Left lobe of liver (tissue), 2 donors: ENCODE measurements at places on chromosomes 2 and 18.

- DNase-seq: no peak
Measured at GRCh38 chr2:37590119-37590571, 81.3 kb downstream of the CDC42EP3 start.

DNA sequence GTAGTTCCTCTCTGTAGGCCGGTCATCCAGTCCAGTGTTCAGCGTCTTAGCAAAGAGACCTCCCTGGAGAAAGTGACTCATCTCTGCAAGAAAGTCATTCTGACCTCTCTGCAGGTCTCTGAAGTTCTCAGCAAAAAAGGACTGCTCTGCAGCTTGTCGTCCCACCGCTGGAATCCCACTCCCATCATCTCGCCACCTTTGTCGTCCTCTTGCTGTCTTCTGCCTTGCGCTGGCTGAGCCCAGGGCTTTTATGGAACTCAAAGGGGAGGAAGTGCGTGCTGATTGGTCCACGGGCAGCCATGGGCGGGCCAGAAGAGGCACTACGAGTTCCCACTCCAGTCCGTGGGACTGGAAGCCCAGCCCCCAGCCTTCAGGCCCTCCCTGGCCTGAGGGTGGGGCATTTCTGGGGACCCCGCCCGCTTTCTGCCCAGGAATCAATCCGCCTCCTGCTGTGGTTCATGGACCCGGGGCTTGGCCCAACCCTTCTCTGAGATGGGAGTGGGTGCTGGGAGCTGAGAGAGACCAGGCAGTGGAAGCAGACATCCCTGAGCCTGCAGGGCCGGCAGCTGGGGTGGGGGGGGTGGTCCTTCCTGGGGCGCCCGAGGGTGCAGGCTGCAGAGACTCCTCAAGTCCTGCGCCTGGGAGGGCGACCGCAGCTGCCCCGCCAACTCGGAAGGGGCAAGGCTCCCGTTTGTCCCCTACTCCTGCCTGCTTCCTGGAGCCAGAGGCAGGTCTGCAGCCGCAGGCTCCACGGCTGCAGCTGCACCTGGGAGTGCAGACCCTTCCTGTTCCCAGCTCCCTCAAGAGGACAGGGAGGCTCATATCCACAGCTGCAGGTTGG, 660.7 kb upstream of the RAB6C start:
- DNase-seq: no peak

DNA sequence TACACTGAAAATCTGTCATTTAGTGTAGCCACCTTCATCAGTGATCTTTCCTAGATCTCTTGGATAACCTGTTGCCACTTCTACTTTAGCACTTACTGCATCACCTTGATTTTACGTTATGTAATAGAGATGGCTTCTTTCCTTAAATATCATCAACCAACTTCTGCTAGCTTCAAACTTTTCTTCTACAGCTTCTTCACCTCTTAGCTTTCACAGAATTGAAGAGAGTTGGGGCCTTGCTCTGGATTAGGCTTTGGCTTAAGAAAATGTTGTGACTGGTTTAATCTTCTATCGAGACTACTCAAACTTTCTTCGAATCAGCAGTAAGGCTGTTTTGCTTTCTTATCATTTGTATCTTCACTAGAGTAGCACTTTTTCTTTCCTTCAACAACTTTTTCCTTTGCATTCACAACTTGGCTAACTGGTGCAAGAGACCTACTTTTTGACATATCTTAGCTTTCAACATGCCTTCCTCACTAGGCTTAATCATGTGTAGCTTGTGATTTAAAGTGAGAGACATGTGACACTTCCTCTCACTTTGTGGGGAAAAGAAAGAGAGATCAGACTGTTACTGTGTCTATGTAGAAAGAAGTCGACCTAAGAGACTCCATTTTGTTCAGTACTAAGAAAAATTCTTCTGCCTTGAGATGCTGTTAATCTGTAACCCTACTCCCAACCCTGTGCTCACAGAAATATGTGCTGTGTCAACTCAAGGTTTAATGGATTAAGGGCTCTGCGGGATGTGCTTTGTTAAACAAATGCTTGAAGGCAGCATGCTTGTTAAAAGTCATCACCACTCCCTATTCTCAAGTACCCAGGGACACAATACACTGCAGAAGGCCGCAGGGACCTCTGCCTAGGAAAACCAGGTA, 99.6 kb downstream of the ATL2 start:
- DNase-seq: no peak

- DNase-seq: no peak
Measured at GRCh38 chr2:16026816-16027501, 86.6 kb downstream of the MYCN start.

DNA sequence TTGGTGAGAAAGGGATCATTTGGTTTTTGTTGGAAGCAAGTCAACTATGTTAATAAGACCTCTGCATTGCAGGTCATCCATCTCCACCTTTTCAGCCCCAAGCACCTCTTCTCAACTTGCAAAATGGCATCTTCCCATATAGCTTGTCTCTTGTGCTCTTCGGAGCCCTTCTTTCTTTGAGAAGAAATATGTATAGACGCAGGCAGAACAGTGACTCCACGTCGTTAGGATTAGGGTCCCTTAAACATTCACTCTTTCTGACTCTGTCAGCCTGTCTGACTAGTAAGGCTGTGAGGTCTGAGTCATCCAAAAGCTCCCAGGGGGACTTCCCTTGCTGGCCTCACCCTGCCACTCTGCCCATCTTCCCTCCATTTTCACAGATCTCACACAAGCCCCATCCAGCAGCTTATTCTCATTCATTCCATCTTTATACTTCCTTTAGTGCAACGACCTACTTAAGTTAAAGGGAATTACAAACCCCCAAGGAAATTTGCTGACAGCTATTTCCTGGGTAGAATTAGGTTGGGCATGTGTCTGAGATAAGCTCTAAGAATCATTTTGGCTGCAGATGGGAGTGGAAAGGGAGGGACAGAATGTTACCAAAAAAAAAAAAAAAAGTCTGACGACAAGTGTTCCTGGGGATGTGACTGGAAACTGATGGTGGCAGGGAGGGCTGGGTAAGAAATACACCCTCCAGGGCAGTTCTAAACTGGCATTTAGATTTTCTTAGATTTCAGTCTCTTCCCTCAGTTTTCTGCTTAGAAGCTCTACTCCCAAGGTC, 37.7 kb upstream of the MEX3C start:
- no peak for DNase-seq

DNA sequence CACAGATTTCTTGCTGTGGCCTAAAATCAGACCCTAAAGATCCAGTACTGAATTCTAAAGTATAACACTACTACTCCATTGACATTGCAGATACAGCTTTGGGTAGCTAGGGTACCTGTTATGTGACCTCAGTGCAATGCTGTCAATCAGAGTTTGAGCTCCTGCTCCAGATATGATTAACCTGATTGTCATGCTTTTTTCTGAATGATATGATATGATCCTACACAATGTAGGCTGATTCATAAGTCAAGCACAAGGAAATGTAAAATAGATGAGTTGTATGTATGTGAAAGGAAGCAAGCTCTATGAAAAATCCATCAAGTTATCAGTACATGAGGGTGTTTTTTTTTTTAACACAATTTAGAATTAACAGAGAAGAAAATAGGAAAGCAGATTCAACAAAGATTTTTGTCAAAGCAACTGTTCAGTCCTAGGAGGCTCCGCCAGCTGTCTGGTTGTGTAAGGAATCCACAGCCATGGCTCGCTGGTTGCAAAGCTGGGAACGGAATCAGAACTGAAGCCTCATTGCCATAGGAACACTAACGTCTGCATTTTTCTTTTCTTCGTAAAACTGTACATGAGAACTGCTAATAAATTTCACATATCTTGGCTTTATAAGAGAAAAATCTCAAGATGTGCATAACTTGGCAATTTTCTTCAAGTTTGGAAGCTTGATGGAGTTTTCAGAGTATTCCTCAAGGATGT, 52.9 kb downstream of the NR4A2 start:
- no peak for DNase-seq

GRCh38 chr2:58762176-58762781, 521.2 kb upstream of the FANCL start:
- peak; percentile 53 for DNase-seq

GRCh38 chr2:74884118-74884762, 50.3 kb downstream of the HK2 start:
- DNase-seq: no peak
